ENCODE measurements at places on chromosomes 6 and 20.

- DNase-seq: peak; percentile 21
Measured at GRCh38 chr6:105495515-105495914, 92.6 kb upstream of the PREP start.

DNA sequence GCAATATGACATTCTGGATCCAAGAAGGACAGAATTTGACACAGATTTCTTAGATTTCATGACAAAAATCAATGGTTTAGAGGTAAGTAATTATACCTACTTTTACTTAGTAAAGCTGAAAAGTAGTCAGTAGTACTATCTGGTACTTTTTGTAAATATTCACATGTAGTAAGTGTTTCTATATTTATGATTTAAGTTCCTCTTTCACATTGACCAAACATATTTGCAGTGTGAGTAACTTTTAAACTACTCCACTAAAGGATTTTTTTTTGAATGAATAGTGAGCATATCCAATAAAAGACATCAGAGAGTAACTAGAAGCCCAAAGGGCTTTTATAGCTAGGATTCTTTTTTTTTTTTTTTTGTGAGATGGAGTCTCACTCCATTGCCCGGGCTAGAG, 60.8 kb downstream of the DNAH8 start:
- no peak for DNase-seq

GRCh38 chr6:917939-918338, 225.0 kb upstream of the EXOC2 start:
- DNase-seq: no peak

DNA sequence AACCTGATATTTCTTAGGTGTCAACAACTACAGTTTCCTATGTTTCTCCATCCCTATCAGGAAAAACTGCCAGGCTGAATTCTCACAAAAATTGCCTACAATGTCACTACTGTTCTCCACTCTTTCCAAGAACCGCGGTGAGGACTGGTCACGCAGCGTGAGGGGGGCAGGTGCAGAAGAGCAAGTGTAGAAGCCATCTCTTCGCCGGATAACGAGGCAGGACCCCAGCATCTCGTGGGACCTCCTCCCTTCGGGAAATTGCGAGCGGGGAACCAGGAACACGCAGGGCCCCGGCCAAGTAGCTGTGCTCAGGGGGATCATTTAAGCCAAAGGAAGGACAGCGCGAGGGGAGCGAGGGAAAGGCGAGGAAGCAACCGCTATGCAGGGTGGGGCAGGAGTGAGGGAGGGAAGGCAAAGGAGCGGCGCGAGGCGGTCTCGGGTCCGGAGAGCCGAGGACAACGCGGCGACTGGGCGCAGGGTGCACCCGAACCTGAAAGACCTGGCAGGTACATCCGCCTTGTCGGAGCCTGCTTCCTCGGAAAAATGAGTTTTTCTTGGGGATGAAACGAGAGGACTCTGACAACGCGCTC, 559 bp downstream of the APMAP start:
- peak; percentile 12 for DNase-seq

All from activated CD4-positive, alpha-beta T cell treated with anti-CD3 and anti-CD28 coated beads, Interleukin-2, amount 50 U/mL, for 16 hours (primary cell).